ENCODE measurements at places on chromosomes 13 and 19.
A peak's percentile ranks its signal among the peaks of the same experiment; 100 is the strongest.

DNA sequence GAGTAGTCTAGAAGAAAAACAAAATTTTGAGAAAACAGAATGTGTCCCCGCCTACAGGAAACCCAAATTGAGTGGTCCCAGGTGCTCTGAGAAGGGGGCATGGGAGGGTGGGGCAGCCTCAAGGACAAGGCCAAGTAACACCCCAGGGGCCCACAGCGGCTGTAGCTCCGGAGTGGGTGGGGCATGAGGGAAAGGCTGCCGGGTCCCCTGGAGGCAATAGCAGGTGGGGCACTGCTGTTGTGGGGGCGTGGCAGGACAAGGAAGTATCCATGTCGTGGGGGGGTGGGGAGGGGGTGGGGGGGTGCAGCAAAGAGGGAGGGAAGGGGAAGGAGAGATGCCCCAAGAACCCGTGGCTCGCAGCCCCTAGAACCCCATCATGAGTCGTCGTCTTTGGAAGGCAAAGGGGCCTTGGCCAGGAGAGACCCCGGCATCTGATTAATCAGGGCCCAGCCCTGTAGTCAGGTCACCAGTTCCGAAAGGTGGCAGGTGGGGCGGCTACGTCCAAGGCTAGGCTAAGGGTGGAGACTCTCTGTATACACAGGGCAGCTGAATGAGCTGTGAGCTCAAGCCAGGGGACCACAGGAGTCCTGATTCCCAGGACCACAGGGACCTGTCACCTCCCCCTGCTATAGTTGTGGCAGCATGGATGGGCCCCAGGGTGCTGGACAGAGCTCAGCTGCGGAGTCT is 7.5 kb upstream of the ISYNA1 start:
- DNase-seq: no peak

DNA sequence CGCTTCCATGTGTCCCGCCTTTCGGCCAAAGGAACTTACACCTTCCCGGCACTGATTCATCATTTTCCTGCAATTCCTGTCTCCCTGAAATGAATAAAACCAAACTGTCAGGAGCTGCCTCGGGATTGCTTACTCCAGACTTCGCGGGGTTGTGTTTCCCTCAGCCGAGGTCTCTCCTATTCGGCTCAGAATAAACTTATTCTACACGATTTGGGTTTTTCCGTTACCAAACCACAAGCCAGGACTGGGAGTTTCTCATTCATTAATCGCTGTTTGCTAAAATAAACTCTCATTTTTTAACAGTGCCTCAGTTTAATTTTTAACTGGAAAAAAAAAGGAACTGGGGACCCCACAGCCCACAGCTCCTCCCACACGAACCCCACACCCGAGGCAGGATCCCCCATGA is 667 bp downstream of the ZNF878 start:
- DNase-seq: no peak

DNA sequence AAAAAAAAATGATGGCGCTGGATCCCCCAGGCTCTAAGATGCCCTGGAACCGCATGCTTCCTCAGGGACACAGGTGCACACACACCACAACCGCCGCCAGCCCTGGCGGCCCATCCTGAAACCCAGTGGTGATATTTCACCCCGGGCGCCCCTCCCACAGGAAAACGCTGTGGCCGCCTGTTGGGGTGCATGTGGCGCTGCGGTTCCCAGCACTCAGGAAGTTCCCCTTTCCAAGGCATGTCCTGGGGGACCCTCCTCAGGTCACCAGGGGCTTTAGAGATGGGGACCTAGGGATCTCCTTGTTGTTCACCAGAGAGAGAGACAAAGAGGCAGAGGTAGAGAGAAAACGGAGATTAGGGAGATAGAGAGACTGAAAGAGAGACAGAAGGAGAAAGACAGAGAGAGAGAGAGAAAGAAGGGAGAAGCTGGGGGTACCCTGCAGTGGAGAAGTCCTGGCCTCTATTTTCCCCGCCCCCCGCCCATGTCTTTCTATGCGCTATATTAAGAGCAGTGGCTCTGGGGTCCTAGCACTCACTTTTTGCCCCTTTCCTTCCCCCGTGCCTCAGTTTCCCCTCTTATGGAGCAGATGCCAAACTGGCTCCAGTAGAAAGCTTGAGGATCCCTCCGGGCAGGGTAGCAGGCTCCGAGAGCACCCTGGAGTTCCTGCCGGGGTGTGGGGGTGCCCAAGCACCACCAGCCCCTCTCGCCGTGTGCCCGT is 2.3 kb downstream of the ADGRE2 start:
- DNase-seq: no peak

GRCh38 chr19:4391306-4391693 is 9.0 kb downstream of the SH3GL1 start:
- no peak for DNase-seq

GRCh38 chr13:20431687-20432384 is 93.8 kb downstream of the CRYL1 start:
- DNase-seq: no peak

- no peak for DNase-seq
These were observed 78.6 kb upstream of the TM9SF2 start for GRCh38 chr13:99422586-99423220.

- no peak for DNase-seq
These were observed 39.4 kb downstream of the ZNF136 start for GRCh38 chr19:12202250-12202649.

- DNase-seq: no peak
These were observed 550 bp upstream of the DLL3 start for GRCh38 chr19:39497996-39498797.

DNA sequence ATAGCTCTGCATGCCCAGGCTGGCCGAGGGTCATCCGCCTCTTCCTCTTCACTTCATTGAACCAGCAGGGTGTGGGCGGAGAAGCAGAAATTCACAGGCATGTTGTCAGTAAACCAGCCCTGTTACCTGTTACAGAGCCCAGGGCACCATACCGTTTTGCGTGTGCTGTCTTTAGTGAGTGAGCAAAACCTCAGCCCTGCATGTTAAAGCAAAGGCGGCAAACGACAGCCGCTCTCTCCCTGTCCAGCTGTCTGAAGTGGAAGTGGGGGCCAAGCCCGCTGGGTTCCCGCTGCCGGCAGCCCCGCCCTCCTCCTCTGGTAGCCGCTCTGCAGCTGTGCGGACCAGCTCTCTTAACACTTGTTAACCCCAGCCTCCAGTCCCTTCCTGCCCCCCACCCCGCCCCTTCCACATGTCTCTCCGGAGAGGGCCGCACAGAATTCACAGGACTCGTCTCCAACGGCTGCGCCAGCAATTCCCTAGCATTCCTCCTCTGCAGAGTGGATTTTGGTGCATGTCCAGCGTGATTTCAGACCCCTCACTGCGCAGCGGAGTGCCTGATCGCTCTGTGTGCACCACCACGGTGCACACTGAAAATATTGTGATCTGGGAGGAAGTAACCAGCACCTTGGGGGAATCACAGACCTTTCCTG is 12.7 kb downstream of the KLHL26 start:
- DNase-seq: no peak

- no peak for DNase-seq
These were observed 1395.2 kb downstream of the PCDH9 start for GRCh38 chr13:65834897-65835296.

DNA sequence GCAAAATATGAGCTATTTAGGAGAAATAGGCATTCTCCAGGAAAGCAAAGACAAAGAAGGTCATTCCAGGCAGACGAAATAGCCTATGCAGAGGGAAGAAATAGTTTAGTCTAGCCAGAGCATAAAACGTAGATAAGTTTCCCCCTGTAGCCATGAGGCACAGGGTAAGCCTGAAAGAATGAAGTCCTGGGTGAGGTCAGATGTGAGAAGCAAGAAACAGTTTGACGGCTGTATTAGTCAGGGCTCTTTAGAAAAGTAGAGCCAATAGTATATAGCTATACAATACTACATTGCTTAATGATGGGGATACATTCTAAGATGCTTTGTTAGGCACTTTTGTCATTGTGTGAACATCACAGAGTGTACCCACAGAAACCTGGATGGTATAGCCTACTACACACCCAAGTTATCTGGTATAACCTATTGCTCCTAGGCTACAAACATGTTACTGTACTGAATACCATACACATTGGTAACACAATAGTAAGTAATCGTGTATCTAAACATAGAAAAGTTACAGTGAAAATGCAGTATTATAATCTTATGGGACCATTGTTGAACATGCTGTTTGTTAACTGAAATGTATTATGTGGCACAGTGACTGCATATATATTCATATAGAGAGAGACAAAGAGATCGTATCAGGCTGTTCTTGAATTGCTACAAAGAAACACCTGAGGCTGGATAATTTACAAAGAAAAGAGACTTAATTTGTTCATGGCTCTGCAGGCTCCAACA is 59.3 kb upstream of the WDFY2 start:
- DNase-seq: no peak

DNA sequence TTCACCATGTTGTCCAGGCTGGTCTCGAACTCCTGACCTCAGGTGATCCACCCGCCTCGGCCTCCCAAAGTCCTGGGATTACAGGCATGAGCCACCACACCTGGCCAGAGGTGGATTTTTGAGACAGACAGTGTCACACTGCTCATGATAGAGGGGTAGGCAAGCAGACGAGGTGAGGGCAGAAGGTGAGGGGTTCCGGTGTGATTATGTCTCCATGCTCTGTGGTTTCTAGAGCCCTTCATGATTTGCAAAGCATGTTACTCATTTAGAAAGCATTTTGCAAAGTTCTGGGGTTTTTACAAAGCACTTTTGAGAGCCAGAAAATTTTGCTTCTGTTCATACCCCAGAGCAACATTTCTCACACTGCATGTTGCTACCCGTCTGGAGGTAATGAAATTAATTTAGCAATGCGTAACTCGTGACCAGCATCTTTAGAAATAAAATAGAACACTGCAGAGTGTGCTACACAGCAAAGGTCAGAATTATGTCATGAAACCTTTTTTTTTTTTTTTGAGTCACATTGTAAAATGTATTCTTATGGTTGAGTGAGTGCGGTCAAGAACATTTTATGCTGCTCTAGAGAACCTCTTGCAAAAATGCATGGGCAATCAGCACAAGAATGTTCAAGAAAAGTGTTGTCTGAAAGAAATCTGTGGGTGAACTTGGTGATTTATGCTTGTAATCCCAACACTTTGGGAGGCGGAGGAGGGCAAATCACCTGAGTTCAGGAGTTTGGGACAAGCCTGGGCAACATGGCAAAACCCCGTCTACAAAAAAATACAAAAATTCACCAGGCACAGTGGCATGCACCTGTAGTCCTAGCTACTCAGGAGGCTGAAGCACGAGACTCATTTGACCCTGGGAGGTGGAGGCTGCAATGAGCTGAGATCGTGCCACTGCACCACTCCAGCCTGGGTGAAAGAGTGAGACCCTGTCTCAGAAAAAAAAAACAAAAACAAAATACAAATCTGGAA is 58.0 kb downstream of the MAP4K1 start:
- DNase-seq: no peak

DNA sequence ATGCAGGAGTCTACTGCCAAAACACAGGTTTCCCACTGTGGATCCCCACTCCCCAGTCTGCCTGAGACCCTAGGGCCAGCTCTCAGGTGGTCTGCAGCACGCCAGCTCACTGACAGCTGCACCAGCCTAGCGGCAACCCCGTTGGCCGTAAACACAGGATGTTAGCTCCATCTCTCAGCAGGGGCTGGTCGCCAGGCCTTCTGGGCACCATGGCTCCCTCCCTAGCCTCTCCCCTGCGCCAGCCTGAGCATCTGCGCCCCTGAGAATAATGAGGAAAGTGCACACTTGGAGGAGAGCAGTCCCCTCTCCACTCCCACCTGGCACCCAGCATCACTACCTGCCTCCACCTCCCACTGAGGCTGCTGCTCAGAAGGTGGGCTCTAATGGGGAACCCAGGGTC is 20.8 kb upstream of the EPHX3 start:
- no peak for DNase-seq

- DNase-seq: no peak
These were observed 1477.6 kb downstream of the UQCRFS1 start for GRCh38 chr19:27735314-27735713.

DNA sequence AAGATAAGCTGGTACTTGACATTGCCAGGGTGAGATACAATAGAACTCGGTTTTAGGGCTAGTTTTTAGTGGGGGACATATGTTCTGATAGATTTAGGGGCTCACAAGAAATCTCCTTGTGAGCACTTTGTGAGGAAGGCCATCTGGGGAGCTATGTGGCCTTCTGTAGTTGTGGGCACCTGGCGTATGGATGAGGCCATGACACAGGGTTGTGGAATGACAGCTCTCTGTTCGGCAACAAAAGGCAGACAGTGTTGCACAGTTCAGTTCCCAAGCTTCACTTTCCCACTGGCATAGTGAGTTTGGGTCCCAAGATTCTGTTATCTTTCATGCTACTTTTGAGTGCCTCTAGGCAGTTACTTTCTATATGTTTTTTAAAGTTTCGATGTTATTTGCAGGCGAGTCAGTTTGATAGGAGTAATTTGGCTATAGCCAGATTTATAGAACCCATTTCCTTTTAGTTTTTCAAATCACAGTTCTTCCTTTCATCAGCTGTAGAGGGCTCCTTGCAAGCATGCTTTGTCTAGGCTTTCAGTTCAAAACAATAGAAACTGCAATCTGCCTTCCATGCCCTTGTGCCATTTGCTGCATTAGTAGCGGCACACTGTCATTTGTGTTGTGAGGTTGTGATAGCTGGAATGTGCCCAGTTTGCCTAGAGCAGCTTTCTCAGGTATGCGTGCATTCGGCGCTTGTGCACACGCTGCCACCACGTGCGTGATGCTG is 70.6 kb upstream of the TEX29 start:
- no peak for DNase-seq

DNA sequence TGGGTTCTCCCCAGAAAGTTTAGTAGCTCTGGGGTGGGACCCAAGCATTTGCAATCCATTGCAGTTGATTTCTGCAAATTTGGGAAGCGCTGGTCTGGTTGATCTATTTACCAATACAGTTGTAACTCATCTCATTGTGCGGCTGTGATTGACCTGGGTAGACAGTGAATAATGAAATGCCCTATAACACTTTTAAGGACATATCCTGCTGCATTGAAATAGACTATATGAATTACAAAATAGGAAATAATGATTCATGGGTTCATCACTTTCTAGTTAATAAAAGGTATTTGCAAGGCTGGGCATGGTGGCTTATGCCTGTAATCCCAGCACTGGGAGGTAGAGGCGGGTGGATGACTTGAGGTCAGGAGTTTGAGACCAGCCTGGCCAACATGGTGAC is 59.0 kb upstream of the FARP1 start:
- DNase-seq: no peak

GRCh38 chr19:6087074-6087571 is 23.2 kb downstream of the RFX2 start:
- no peak for DNase-seq

- no peak for DNase-seq
These were observed 63.5 kb downstream of the SIAH3 start for GRCh38 chr13:45788011-45788410.

DNA sequence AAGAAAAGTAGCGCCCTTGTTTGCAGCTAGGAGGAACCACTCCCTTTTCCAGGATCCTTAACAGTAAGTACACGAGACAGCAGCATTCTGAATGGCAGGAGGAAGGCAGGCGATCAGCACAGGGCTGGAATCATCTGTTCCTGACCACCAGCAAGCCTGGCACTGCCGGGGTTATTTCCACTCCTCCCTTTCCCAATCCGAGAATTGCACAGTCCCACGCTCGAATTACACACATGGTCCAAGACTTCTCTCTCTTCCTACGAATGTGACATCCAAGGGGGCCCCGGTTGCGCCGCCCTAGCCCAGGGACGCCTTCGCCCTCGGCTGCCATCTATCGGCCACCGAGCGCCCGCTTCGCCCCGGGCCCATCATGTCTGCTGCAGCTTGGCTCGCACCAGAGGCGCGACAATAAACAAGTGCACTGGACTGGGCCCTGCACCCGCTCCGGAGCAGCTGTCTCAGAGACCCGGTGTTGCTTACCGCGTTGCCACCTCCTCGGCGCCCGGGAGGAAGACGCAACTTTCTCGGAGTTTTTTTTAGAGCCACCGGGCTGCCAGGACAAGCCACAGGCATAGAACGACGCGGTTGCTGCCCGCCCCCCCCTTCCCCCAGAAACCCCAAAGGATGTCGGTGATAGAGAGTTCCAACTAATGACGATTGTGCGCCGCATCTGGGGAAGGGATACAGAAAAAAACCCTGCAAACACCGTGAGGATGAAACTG is at the start of gene SLITRK5:
SLITRK5 (plus strand) TSS at position 341 of the 722 bp plus-strand sequence. CDS start 4,018 bp downstream, outside the sequence.
- DNase-seq: peak; percentile 43

All from stimulated activated CD8-positive, alpha-beta memory T cell treated with anti-CD3 and anti-CD28 coated beads, Interleukin-2, amount 100 ng/mL, for 1 hour (primary cell).